Activated CD4-positive, alpha-beta T cell treated with anti-CD3 and anti-CD28 coated beads for 24 hours (primary cell): ENCODE measurements at places on chromosomes 7 and 10.

- DNase-seq = no peak
Observed at GRCh38 chr10:47354165-47354564, 6.0 kb downstream of the RBP3 start.

DNA sequence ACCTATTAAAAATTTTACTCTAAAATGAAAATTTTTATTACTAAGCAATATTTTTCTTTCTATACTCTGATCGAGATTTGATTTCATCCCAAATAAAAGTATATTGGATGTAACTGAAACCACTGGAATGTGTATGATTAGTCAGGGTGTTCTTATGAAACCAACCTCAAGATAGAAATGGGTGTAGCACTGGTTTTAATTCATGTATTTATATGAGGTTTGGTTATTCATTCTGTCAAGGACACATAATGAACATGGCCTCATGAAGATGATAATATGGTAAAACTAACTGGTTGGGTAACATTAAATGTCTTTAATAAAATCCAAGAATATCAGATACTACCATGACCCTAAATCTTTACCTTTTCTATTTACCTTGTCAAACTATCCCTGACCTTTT lies 197.7 kb downstream of the SEMA3A start:
- no peak for DNase-seq

GRCh38 chr7:50730446-50731400 lies 52.0 kb downstream of the GRB10 start:
- no peak for DNase-seq

DNA sequence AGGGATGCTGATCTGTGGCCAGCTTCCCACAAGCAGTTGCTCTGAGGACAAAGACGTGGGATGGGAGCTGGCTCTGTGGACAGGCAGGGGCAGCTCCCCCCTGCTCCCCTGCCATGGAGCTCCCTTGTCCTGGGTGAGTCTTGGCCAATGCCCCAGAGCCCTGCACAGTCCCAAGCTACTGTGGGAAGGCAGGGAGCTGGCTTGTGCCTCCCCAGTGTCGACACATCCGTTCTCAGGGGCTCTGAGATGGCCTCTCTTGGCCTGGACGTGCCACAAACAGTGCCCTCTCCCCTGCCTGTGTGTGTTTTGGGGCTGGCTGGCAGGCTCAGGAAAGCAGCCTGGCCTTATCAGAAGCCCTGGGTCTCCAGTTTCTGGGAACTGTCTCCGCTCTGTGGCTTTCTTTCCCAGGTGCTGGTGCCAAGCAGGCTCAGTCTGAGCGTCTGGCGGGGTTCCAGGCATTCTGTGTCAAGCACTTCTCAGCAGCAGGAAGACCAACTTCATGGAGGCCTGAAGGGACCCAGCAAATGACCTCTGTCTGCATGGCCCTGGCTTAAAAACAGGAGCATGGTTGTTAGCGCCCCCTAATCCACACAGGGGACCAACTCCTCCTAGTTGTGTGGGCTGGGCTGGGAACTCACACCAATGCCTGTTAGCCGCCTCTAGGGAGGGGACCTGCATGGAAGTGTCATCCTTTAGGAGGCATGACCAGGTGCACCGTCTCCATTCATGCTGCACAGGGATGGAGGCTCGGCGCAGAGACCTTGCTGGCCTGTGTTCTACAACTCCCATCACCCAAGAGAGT lies 375.2 kb downstream of the RPS24 start:
- no peak for DNase-seq

GRCh38 chr10:24622781-24623301 lies 100.8 kb downstream of the ARHGAP21 start:
- DNase-seq = no peak

DNA sequence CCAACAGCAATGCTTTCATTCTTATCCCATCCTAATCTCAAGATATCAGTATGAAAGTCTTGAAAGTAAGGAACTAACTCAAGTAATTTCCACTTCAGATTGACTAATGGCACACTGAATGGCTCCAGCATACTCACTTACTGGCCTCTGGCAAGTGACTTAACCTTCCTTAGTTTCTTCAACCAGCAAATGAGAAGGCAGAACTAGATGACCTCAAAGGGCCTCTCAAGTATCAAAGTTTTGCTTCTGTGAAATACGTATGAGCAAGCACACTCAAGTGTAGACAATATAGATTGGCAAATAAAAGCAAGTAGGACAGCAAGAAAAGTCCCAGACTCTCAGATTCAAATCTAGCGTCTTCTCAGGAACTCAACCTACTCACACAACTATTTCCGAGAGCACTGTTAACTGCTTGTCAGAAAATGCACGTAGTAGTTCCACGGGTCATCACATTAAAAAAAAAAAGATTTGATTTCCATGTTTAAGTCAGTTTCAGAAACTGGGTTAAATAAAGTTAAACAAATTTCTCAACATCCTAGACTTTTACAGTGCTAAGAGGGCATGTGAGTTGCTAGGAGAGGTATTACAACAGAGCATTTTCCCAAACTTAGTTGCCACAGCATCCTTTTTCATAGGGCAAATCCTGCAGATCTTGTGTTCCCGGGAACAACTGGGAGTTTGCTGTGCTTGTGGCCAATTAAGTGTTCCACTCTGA lies 276.9 kb upstream of the KLF14 start:
- DNase-seq = no peak
